NCI-H446 (cell line): ENCODE measurements at places on chromosomes 1 and 21.

- no peak for DNase-seq
These were observed 88.0 kb upstream of the ZNF648 start for GRCh38 chr1:182149411-182149965.

GRCh38 chr1:37308031-37308960, 166.1 kb upstream of the ZC3H12A start:
- DNase-seq, result no peak

- DNase-seq, result no peak
These were observed 27.3 kb upstream of the OTUD3 start for GRCh38 chr1:19854866-19855265.

- peak; percentile 52 for DNase-seq
These were observed 376.7 kb upstream of the ADGRL2 start for GRCh38 chr1:81424061-81424460.

DNA sequence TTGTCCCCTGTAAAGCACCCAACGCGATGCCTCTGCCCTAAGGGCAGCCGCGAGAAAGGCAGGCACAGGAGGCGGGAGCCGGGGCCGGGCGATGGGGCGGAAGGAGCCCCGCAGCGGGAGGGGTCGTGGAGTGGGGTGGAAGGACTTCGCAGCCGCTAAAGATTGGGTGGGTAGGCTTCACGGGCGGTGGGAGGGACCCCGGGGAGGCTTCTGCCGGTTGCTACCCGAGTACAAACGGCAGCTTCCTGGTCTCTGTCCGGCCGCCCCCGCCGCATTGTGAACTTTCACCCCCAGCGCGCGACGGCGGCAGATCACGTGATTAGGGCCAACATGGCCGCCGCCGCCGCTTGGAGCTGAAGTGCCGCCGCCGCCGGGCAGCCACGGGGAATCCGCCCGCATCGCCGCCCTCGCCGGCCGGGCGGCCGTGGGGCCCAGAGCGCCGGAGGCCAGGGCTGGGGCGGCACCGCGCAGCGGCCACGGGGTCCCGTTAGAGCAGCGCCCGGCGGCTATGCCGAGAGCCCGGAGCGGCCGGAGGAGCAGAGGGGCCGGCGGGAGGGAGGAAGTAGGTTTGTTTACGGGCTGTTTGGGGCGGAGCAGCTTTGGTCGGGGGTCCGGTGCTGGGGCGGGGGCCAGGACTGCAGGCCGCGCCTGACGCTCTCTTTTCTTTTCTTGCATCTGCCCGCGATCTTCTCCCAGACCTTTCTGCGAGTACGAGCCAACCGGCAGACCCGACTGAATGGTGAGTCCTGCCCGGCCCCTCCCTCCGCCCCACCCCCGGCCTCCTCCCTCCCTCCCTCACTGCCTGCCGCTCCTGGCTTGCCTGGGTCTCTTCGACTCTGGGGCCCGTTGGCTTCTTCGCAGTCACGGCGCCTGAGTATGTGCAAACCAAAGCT, 42.4 kb downstream of the TMEM53 start:
- peak; percentile 68 for DNase-seq

DNA sequence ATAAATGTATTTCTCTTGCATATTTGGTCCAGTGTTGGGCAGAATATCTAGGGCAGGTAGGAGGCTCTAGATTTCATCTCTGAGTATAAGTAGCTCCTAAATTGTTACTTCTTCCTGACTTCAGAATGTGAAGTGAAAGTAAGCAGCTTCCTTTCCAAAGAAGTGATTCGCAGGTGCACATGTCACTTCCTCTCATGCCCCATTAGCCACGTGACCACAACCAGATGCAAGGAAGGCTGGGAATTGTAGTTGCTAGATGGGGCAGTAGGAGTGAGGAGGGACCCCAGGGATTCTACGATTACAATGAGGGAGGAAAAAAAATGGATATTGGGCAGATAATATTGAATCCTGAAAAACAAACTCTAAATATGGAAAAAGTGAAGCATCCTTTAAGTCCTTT, 113.2 kb upstream of the CYYR1 start:
- no peak for DNase-seq

GRCh38 chr1:175353066-175353465, 160.5 kb upstream of the KIAA0040 start:
- no peak for DNase-seq

DNA sequence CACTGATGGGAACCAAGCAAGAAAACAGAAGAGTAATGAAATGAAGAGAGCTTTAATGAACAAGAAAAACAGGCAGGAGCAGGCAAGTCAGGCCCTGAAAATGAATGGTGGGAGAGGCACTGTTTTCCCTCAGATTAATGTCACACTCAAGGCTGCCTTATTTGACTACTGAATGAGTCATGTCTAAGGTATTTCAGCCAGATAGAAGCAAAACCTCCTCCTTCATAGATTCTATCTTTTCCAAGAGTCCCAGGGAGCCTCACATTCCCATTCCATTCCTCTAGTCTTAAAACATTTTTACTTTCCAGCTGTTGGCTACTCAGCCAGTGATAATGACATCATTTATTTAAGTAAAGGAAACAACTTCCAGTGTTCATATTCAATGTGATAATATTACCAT, 228.4 kb upstream of the NRIP1 start:
- no peak for DNase-seq

- no peak for DNase-seq
These were observed 28.3 kb upstream of the EPHA8 start for GRCh38 chr1:22534951-22535350.

- DNase-seq, result no peak
These were observed 12.2 kb upstream of the SLC6A9 start for GRCh38 chr1:44043176-44044070.

GRCh38 chr1:37999430-38000232, 5.7 kb downstream of the FHL3 start:
- DNase-seq, result no peak

DNA sequence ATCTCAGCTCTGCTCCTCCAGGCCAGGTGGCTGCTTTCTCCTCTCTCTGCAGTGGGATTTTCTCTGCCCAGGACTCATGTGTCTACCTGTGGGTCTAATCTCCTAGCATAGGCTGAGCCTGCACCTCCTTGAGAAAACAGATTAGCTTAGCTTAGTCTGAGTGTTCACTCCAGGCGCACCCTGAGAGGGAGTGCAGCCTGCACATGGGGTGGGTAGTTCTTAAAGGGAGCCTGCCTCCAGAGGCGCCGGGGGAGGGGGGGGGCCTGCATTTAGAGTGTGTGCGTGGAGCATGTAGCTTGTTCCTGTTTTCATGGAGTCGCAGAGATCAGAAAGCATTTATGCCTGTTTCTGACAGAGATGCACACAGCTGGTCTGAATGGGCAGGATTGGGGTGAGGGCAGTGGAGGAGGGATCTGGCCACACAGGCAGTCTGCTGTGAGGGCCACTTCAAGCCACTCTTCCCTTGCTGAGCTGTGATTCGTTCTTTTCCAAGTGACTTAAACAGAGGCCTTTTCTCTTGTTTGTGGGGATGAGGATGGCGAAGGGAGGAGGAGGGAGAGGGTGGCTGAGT, 45.2 kb downstream of the GALNT2 start:
- no peak for DNase-seq

- DNase-seq, result no peak
These were observed 108.9 kb downstream of the CDC7 start for GRCh38 chr1:91609551-91609950.

DNA sequence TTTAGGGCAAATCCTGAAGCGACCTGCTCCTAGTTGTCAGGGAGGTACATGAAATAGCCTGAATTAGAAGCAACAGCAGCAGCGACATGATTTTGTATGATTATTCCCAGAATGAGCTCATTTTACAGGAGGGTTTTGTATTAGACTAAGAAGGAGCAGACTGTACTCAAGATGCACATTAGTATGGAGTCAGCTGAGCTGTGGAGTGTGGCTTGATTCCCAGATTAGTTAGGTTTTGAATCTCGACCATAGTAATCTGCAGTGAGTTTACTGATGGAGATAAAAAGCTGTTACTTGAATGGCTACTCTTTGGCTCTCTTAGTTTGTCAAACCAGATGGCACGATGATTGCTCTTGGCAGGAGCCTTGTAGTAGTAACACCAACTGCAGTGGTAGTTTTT, 143.1 kb downstream of the PHTF1 start:
- DNase-seq, result peak; percentile 97

GRCh38 chr1:206855859-206856258, 9.6 kb upstream of the IL20 start:
- no peak for DNase-seq

- DNase-seq, result no peak
These were observed 19.5 kb downstream of the ZMYM4 start for GRCh38 chr1:35287807-35288640.

GRCh38 chr1:23817633-23818032, 7.6 kb downstream of the HMGCL start:
- no peak for DNase-seq

DNA sequence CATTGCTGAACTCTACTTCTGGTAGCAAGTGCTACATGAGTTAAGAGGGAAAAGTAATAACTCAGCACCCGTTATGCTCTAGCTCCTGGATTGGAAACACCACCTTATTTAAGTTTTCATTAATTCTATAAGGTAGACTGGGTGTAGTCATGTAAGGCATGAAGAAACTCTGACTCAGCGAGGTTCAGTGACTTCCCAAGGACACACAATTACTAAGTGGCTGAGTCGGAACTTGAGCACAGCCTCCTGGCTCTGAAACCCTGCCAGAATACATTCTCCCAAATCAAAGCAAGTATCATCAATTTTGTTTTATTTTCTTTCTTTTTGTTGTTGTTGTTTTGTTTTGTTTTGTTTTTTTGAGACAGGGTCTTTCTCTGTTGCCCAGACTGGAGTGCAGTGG, 29.1 kb upstream of the SCCPDH start:
- DNase-seq, result no peak

GRCh38 chr1:18142471-18142870, 34.9 kb downstream of the IGSF21 start:
- DNase-seq, result no peak

GRCh38 chr1:84991097-84991920, 5.6 kb downstream of the MCOLN2 start:
- no peak for DNase-seq

DNA sequence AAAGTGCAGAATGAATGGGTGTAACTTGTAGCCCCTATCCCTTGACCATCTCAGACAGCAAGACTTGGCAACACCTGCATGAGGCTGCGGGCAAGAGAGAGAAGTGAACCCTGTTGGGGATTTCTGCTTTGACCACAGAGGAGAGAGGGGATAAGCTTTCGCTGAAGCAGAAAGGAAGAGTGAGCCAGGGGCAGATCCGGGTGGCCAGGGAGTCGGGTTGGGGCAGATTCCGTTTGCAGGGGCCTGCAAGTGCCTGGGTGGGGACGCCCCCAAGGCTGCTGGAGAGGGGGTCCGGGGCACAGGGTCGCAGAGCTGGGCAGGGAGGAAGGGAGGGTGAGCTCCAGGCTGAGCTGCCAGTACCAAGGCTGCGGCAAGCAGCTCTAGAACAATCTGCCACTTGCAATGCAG, 25.3 kb upstream of the PIK3CD start:
- DNase-seq, result no peak

- DNase-seq, result no peak
These were observed 36.9 kb downstream of the NSL1 start for GRCh38 chr1:212754680-212755079.

GRCh38 chr1:183622884-183623785, 12.4 kb downstream of the ARPC5 start:
- peak; percentile 57 for DNase-seq

DNA sequence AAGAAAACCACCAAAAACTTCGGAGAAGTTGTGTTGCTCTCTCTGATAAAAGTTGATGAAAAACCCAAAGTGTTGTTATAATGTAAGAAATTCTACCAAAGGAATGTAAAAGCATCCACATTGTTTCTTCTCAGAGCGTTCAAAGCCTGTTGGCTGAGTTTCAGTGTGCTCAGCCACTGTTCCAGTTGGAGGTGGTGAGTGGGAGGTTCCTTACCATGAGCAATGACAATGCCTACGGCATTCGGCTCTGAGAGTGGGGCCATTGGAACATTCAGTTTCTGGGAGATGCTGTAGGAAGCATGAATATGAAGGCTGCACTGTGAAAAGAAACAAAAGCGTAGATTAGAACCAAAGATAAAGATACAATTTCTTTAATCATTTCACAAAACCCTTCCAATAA, 20.5 kb upstream of the MYBPHL start:
- no peak for DNase-seq

GRCh38 chr1:199490769-199491527, 536.6 kb upstream of the NR5A2 start:
- peak; percentile 82 for DNase-seq

GRCh38 chr1:55466921-55467320, 251.8 kb upstream of the USP24 start:
- DNase-seq, result no peak

GRCh38 chr1:114490274-114490693, 20.7 kb downstream of the TRIM33 start:
- DNase-seq, result no peak

- DNase-seq, result no peak
These were observed 24.9 kb upstream of the PDXK start for GRCh38 chr21:43693981-43694380.
